NCI-H1092 treated with DMSO at 0.1 percent for 48 hours (cell line): ENCODE measurements at places on chromosomes 5 and 9.

GRCh38 chr5:51225789-51226742 is 157.2 kb upstream of the ISL1 start:
- peak; percentile 56 for DNase-seq

GRCh38 chr5:145968970-145969713 is 32.8 kb downstream of the SH3RF2 start:
- no peak for DNase-seq

DNA sequence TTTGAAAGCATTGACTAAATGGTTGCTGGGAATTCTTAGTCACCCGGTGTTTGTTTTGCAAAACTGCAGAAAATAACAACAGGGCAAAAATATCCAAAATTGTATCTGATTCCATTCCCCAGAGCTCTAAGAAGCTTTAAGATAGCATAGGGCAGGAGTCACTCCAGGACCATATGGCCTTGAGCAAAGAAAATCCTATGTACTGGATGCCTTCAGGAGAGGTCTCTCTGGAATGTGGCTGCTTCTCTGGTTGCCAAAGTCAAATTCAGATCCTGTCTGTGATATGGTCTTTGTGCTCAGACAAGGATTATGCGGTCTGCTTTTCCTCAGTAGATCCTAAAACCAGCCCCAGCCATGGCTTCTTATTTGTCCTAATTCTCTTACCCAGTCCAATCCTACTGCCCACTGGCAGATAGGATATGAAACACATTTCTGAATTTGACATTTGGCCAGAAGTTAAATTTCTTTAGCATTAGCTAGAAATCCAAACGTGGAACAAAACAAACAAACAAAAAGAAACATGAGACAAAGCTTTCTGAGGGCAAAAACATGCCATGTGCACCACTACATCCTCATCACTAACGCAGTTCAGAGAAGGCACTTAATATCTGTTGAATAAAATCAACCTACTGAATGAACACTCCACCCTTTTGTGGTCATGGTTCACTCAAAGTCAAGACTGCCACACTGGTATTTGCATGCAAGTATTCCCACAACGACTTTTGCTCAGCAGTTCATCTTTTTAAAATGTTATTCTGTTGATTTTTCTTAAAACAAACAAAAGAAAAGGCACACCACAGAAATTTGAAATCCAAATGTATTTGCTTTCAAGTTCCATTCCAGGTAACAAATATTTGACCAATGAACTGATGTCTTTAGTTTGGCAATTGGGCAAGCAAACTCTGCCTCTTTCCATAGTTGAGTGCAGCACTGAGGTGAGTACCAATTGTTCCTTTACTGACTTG is 165.7 kb downstream of the TRPM6 start:
- DNase-seq = no peak

- DNase-seq = no peak
Measured at GRCh38 chr9:87180841-87181240, 233.5 kb upstream of the GAS1 start.

DNA sequence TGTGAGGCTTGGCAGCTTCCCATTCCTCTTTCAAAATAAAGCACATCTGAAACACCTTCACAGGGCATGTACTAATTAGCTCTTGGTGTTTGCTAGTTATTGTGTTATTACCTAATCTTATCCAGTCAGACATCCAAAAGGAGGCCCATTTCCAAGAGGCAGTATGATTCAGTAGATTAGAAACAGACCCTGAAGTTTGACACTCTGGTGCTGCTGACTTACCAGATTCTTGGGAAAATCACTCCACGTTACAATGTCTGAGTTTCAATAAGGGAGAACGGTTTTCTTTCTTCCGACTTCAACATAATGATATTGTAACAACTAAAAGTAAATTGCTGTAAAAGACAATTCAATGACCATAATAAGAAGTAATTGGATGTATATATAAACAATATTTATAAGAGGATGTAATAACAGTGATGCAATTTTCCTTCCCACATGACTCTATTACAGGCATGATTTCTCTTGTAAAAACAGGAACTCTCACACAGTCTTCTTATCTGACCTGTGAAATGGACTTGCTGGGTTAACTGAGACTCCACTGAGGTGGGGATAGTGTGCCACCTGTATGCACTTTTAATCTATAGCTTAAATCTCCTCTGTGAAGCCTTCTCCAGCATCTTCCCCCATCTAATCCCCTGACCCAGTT is 181.3 kb upstream of the ELL2 start:
- no peak for DNase-seq
